Kidney epithelial cell (primary cell): ENCODE measurements at places on chromosomes 2 and 18.

- DNase-seq, result peak; percentile 39
These were observed 250.1 kb upstream of the CTAGE1 start for GRCh38 chr18:22667616-22668422.

DNA sequence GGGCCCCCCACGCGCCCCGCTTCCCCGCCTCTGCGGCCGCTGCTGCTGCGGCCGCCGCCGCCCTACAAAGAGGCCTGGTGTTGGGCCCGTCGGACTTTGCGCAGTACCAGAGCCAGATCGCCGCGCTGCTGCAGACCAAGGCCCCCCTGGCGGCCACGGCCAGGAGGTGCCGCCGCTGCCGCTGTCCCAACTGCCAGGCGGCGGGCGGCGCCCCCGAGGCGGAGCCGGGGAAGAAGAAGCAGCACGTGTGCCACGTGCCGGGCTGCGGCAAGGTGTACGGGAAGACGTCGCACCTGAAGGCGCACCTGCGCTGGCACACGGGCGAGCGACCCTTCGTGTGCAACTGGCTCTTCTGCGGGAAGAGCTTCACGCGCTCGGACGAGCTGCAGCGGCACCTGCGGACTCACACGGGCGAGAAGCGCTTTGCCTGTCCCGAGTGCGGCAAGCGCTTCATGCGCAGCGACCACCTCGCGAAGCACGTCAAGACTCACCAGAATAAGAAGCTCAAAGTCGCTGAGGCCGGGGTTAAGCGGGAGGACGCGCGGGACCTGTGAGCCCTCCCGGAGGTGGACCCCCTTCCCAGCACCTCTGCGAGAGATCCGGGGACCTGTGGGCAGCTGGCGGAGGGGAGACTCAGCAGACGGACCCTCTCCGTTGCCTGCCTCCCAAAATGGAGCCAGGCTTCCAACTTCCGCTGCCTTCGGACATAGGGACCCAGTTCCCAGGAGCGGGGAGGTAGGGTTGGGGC is 1.9 kb downstream of the SP5 start:
- DNase-seq, result no peak

- no peak for DNase-seq
These were observed 462.6 kb downstream of the EPHA4 start for GRCh38 chr2:221109552-221109951.

GRCh38 chr2:130823886-130824491 is 12.7 kb upstream of the ARHGEF4 start:
- DNase-seq, result no peak

- DNase-seq, result no peak
These were observed 152.9 kb downstream of the FAM124B start for GRCh38 chr2:224248944-224249371.

GRCh38 chr2:216920937-216921456 is 61.1 kb upstream of the TNP1 start:
- no peak for DNase-seq

DNA sequence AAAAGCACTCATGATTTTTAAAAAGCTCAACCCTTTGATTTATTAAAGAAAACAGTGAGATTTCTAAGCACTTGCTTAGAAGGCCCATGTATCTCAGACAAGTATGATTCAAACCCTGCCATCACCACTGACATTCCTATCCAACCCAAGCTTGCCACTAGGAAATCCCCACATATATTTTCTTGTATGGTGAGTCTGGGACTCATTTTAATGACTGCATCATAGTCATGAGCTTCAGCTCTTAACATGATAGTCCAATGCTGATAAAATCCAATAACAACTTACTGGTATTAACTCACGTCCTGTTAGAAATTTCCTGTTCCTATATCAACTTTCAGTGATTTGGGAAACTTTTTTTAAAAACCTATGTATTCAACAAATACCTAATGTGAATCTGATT is 39.4 kb upstream of the NCKAP5 start:
- peak; percentile 59 for DNase-seq

DNA sequence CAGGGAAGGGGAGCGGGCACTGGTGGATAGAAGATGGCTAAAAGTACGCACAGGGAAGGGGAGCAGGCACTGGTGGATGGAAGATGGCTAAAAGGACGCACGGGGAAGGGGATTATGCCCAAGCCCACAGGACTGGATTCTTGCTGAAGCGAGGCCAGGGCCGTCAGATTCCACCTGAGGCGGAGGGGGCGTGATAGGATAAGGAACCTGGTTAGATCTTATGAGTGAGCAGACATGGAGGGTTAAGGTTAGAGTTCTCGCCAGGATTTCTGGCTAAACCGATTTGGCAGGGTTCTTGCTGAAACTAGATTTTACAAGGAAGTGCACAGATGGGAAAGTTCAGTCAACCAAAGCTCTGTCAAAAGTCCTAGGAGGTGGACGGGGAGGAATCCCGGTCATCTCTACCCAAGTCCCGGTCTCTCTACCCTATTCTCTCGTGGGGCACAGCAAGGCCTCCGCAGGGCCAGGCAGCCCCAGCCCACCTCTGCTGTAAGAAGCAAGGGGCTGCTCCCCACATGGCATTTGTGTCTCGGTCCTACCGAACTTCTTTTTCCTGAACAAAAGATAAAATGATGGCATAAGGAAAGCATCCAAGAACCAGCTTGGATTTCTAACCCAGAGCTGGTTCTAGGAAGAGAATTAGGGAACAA is 140.8 kb downstream of the PTGR3 start:
- DNase-seq, result no peak

- no peak for DNase-seq
These were observed 148.9 kb upstream of the MEX3C start for GRCh38 chr18:51346404-51346803.

- DNase-seq, result no peak
These were observed 120.2 kb upstream of the MSH2 start for GRCh38 chr2:47282621-47283272.

DNA sequence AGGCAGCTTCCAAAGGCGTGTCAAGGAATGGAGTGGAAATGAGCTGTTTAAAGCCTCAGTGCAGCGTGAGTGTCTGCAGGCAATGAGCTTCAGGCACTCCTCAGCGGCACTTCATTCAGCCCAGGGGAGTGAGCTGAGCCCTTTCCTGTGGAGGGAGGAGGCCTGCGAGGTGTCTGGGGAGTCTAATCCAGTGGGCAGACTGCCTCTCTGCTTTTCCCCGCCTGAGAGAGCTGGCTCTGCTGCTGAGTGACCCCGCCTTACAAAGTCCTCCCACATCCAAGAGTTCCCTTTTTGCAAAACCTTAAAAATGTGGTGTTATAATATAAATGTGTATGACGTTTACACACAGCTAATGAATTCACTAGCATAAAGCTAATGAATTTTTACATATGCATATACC is 7.0 kb upstream of the LDLRAD4 start:
- DNase-seq, result no peak

DNA sequence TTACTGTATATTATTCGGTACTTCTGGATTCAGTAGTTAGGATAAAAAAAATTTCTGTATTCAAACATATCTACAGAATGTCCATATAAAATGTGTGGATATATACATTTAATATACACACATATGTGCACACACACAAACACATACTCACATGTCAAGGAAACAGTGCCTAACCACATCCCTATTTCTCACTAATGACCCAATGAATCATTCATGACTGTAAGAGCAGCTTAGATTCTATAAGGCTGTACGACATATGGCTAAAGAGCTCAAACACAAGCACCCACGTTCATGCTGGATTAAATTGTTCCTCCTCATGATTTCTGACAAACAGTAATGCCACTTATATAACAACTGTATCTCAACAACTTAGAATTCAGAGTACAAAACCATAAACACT is 457.3 kb downstream of the ADCYAP1 start:
- DNase-seq, result no peak

GRCh38 chr2:65914244-65914786 is 481.9 kb upstream of the SPRED2 start:
- DNase-seq, result no peak

GRCh38 chr18:47795434-47795814 is 135.0 kb downstream of the SMAD2 start:
- no peak for DNase-seq

- DNase-seq, result no peak
These were observed 1.7 kb downstream of the EVA1A start for GRCh38 chr2:75558786-75559679.

GRCh38 chr2:206023183-206023582 is 62.8 kb downstream of the INO80D start:
- no peak for DNase-seq

- no peak for DNase-seq
These were observed 16.2 kb upstream of the BCL11A start for GRCh38 chr2:60569680-60570111.

DNA sequence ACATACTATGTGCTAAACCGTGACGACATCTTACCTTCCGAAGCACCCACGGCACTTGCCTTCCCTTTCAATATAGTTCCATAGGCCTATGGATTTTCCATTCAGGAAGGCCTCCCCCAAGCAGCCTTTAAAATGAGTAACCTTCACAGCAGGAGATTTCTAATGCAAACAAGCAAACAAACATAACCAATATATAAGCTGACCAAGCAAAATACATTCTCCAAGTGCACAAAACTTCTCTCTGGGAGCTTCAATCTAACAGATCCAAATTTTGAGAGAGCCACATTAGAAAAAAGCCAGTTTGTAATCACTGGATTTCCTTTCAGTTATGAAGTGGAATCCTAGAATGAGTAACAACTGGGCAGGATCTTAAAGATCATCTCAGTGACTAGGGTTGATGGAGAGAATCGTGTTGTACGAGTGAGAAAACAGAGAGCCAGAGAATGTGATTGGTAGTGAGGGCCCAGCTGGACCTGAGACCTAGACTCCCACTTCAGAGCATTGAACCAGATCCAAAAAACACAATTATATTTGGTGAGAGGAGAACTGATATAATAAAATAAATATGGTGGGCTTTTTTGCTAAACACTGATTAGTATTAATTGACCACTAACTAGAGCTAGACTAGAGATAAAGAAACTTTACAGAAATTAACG is 145.6 kb downstream of the LAMA1 start:
- no peak for DNase-seq

DNA sequence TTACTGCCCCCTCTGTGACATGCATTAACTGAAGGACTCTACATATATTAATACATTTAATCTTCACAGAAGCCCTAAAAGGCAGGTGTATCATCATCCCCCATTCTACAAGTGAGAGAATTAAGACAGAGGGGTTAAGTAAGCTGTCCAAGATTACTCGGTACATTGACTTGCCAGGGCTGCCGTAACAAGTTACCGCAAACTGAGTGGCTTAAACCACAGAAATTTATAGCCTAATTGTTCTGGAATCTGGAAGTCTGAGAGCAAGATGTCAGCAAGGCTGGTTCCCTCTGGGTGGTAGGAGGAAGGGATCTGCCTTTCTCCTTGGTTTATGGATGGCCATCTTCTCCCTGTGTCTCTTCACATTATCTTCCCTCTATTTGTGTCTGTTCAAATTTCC is 605.5 kb downstream of the EPHA4 start:
- peak; percentile 89 for DNase-seq

DNA sequence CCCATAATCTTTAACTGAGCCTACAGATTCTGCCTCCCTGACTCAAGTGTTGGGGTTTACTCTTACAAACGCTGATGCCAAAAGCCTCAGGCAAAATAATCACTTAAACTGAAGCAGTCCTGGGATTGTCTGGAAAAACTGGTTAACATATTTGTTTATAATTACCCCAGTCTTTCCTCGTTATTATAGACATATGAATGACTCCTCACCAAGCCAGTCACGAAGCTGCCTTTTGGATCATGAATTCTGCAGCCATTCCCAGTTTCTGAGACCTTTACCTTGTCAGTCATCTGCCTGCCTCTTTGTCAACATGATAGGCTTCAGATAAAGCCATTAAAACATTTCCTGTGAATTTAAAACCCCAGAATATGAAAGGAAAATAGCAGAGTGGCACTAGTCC is 46.4 kb downstream of the MREG start:
- no peak for DNase-seq

DNA sequence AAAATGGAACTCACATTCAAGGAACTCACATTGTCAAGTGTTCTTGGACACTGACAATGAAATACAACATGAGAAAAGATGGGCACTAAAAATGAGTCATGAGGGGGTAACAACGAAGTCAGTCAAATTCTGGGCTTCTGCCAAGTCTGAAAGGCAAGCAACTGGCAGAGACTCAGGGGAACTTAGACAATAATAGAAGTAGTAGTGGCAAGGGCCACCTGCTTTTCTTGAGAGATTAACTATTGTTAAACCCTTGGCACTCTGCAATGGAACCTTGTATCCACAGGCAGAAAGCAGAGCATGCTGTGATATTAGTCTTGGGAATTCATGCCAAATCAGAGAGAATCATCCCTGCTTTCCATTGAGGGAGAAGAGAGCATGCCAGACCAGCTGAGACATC is 382.6 kb upstream of the CDH2 start:
- no peak for DNase-seq

- no peak for DNase-seq
These were observed 85.6 kb upstream of the SPOPL start for GRCh38 chr2:138415985-138416384.

GRCh38 chr18:63562284-63562683 is 20.1 kb downstream of the SERPINB12 start:
- no peak for DNase-seq

- no peak for DNase-seq
These were observed 64.8 kb upstream of the ALKAL2 start for GRCh38 chr2:352696-353095.

GRCh38 chr18:78685980-78686530 is 293.6 kb upstream of the SALL3 start:
- DNase-seq, result no peak
